ENCODE measurements at places on chromosomes 2 and 18.

GRCh38 chr2:222193328-222193983, 105.3 kb downstream of the PAX3 start:
- no peak for DNase-seq

DNA sequence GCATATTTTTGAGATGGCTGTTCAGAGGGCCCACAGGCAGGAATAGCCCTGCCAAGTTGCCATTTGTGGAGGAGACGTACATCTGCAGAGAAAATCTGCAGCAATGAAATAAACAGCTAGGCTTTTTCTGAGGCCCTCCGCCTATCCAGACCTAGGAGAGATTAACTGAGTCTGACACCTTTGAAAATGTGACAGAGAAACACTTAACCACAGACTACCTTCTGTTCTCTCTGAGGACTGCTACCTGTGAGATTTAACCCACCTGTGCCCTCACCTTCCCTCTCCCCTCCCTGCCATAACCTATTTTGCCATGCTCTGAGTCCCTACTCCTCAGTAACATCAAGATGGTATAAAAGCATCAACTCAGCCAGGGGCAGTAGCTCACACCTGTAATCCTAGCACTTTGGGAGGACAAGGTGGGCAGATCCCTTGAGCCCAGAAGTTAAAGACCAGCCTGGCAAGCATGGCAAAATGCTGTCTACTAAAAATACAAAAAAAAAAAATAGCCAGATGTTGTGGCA, 160.3 kb downstream of the TGIF1 start:
- no peak for DNase-seq

- DNase-seq, result no peak
These were observed 166.2 kb downstream of the ATAD2B start for GRCh38 chr2:23760736-23761135.

- no peak for DNase-seq
These were observed 85.1 kb upstream of the ZBTB14 start for GRCh38 chr18:5380586-5380985.

DNA sequence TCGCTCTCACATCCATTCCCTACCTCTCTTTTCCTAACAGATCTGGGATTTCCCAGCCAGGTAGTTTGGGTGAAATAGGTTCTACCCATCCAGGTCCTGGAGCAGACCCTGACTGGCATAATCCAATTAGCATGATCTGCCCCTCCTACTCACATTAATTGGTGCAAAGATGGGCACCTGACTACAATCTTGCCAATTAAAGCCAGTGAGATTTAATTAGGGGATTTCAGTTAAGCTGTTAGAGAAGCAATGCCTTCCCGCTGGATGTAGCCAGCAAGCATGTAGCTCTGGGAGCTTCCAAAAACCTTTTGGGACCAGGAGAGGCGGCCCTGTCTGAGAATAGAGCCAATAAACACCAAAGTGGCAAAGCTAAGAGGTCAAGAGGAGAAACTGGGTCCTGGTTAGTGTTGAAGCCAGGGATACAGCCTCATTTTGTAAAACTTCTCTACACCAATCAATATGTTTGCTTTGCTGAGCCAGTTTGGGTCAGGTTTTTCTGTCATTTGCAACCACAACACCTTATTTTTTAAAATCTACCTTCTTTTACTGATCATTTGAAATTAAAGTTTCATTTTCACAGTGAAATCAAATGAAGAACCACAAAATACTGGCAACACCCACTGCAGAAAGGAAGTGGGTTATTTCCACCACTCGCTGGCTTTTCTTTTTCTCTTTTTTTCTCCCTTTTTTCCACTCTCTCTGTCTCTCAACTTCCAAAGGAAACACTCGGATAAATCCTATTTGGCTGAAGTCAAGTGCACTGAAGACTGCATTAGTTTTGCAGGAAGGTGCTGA, 3.2 kb upstream of the TTC39C start:
- no peak for DNase-seq

- DNase-seq, result no peak
These were observed 34.9 kb downstream of the CAVIN2 start for GRCh38 chr2:191811807-191812602.

DNA sequence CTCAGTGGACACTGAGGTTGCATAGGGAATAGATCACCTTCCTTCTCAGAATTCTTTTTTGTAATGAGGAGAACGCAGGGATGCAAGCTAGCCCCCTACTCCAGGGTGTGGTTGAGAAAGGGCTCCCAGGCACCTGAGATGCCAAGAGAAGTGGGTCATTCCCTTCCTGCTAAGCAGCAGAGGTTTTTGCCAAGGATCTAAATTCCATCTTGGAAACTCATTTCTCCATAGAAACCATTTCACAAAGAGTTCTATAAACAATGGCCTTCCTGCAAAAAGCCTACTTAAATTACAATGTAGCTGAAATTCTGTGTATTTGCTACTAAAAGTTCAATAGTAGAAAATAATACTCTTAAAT, 3.7 kb upstream of the PPP3R1 start:
- DNase-seq, result no peak

GRCh38 chr2:139366681-139367080, 586.5 kb upstream of the NXPH2 start:
- no peak for DNase-seq

DNA sequence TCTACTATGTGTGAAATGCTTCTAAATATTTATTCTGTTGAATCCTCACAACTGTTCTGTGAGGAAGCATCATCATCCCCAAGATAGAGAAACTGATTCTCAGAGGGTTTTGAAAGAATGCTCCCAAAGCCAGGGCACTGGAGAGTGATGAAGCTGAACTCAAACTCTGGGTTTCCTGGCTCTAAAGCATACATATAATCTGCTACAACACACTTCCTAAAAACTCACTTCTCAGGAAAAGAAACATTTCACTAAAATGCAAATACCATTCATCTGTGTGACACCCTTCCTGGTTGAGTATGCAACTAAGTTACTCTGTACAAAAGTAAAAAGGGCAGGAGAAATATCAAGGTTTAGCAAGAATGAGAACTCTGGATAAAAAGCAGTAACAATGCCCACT, 58.6 kb downstream of the GRB14 start:
- no peak for DNase-seq

DNA sequence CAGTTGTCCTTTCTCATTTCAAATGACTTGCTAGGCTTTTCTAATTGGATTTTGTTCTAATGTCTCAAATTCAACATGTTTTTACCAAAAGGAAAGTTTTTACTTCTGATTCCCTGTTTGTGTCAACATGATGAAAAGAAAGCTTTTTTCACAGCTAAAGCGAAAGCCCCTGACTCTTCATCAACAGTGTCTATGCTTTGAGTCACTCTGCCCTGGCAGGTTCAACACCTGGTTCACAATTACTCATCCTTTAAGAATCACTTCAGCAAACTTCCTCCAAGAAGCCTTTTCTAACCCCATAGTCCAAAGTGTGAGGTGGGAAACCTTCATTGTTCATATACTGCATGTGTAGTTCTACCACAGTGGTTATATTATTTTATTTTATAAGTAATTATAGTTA, 7.6 kb upstream of the DSG2 start:
- no peak for DNase-seq

DNA sequence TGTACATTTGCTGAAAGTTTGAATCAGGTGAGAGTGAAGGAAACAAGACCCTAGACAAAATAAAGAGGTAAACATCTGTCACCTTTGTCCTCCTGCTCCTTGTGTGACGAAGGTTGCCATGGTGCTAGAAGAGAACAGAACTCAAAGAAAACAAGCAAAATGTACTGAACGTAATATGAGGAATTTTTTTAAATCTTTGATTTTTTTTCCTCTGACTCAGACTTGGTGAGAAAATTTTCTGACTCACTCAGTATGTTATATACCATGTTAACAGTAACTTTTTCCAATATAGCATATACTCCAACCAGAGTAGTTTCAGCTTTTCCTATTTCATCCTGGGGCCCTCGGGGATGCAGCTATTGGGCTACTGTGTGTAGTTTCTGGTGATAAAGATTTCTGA, 2114.6 kb upstream of the PIK3C3 start:
- no peak for DNase-seq

DNA sequence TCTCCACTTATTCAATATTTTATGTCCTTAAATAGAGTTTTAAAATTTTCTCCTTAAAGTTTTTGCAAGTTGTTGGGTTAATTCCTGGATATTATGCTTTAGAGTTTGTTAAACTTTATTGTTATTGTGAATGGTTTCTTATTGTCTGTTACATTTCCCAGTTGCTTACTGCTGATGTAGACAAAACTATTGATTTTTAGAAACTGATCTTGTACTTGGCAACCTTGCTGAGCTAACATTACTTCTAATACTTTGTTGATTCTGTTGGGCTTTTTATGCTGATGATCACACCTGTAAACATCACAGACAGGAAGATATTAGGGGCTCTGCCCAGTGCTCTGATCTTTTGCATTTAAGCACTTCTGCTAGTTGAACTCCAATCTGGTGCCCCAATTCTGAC, 2.8 kb upstream of the CLIP4 start:
- DNase-seq, result no peak

GRCh38 chr18:62632788-62633455, 82.4 kb upstream of the PHLPP1 start:
- no peak for DNase-seq

- no peak for DNase-seq
These were observed 10.4 kb upstream of the DOCK10 start for GRCh38 chr2:225052703-225053102.

DNA sequence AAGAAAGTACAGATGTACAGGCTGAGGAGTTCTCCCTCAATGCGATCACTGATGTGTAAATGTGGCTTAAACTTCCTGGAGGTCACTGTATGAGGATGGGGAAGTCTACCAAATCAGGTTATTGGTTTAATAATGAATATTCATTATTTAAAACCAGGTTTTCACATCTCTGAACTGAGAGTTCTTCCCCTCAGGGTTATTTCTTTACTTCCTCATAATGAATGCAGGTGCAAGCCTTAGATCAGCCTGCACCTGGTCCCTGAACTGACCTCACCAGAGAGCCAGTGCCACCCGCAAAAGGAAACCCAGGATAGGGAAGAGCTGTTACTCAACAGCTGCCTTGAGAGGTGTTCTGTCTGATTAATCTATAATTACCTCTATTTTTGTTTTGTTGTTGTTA, 369.0 kb downstream of the EPHA4 start:
- no peak for DNase-seq

DNA sequence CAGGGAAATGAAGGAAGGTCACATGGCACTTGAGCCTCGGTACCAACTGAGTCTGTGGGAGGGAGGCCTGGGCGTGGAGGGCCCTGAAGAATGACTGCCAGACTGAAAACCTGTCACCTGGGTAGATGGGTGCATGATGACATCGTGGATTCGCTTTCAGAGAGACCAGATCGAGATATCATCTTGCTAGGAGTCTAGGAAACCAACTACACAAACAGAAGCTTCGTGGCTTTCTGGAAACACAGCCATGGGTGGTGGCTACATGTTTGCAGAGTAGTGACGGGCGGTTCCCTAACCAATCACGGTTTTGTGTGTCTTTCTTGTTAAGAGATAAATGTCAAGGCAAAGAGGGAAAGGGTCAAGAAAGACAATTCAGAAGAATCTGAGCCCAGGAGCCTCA, 155.0 kb downstream of the EIPR1 start:
- DNase-seq, result peak; percentile 82

GRCh38 chr2:121746071-121746578, 9.3 kb upstream of the TSN start:
- no peak for DNase-seq

- no peak for DNase-seq
These were observed 295.2 kb downstream of the NBAS start for GRCh38 chr2:15265889-15266288.

GRCh38 chr18:49503931-49504330, 16.9 kb upstream of the C18orf32 start:
- no peak for DNase-seq

- no peak for DNase-seq
These were observed 299.8 kb downstream of the LRATD1 start for GRCh38 chr2:14932285-14932684.

- DNase-seq, result no peak
These were observed 44.7 kb upstream of the HK2 start for GRCh38 chr2:74789271-74789670.

DNA sequence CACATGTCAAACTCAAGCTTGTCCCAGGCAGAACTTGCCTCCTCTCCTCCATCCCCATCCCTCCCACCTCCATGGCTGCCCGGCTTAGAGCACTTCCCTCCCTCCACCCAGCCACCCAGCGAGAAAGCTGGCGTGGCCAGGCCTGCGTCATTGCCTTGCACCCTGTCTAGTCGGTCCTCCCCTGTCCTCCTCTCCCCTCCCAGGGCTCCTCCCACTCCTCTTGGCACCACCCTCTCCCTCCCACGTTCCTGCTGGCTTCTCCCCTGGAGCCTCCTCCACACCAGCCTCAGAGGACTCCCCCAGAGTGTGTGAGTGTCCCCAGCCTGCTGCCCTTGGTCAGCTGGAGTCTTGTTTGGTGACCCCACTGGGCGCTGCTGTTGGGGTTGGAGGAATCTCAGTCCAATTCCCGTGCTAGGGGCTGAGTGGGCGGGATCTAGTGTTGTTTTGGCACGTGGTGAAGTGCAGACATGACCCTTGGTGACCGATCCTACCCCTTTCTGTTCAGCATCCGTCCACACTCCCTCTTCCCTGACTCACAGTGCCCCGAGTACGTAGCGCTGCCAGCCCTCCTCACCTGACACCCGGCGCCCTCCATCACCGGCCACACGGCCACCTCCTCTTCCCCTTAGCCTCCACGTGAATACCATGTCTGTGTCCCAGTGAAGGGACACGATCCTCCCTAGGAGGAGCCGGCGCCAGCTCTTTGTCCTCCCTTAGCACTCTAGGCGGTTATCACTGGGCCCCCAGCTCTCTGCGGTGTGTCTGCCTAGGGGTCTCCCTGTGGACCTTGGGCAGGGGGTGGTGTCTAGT, 41.4 kb downstream of the ATP6V1C2 start:
- no peak for DNase-seq

DNA sequence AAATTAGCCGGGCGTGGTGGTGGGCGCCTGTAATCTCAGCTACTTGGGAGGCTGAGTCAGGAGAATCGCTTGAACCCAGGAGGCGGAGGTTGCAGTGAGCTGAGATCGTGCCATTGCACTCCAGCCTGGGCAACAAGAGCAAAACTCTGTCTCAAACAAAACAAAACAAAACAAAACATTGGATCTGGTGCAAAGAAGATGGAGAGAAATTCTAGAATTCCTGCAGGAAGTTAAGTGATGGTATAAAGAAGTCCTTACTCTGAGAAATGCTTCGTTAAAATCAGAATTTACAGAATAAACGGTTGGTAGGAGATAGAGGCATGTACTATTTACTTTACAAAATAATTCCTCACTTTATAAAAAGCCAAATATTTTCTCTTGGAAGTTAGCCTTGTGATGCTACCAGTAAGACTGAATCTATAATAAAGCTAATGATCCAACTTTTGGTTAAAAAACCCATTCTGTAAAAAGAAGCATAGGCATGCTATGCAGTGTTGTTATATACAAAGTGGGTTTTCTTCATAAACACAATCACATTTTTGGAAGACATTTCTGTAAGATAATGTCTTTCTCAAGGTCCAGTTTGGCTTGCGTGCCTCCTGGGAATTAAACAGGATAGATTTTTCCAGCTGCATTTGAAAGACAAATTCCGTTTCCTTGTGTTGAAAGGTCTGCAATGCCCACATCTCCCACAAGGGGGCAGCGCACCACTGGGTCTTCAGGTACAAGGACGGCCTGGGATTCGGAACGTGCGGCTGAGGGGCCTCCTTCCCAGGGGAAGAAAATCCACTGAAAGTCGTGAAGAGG, 35.6 kb upstream of the PNO1 start:
- DNase-seq, result peak; percentile 63

- DNase-seq, result no peak
These were observed 2.3 kb downstream of the STPG4 start for GRCh38 chr2:47152803-47153202.
